ENCODE measurements at places on chromosomes 5 and 9.

GRCh38 chr9:98383758-98384157 lies 128.3 kb upstream of the TBC1D2 start:
- no peak for DNase-seq

DNA sequence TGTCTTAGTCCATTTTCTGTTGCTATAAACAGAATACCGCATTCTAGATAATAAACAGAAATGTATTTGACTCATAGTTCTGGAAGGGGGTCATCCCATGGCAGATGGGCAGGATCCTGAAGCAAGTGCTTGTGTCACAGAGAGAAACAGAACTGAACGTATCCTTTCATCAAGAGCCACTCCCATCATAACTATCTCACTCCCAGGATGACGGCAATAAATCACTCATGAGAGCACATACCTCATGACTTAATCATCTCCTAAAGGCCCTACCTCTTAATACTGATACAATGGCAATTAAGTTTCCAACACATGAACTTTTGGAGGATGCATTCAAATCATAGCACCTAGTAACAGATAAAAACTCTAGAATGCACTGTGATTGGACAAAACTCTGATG lies 142.9 kb downstream of the CAMK4 start:
- DNase-seq = no peak

DNA sequence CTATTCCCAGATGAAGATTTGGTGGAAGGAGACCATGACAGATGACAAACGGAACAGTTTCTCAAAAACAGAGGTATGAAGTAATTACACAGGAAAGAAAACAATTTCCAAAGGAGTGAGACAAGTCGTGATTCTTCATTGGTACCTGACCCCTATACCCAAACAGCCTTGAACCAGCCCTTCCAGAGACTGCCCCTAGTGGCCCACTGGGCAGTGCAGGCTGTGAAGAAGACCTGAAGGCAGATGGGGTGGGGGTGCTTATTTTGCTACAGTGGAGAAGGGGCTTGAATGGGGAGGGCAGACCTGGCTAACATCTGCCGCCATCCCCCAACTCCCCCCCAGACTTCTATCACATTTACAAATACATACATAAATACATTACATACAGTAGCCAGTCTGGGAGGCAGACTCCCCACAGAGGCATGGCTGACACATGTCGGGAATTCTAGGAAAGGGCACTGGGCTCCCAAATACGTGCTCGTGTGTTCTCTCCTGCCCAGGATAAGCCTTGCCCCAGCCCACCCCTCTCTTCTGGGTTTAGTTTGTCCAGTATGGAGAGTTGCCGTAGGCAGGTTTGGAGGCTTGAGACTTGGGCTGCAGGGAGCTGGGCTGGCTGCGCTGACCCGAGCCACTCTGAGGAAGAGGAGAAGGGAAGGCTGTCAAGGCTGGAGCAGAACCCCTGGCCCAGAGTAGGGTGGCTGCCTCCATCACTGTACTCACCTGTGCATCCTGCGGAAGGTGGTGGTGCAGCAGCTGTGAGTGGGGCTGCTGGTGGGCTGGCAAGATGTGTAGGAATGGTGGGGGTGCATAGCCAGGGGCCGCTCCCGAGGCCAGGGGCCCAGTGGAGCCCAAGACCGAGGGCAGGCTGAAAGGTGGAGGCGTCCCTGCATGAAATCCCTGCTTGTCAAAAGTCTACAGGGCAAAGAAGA lies 105.3 kb downstream of the UBE2R2 start:
- DNase-seq = no peak

- DNase-seq = no peak
Observed at GRCh38 chr9:136568288-136569081, 22.6 kb upstream of the NOTCH1 start.

DNA sequence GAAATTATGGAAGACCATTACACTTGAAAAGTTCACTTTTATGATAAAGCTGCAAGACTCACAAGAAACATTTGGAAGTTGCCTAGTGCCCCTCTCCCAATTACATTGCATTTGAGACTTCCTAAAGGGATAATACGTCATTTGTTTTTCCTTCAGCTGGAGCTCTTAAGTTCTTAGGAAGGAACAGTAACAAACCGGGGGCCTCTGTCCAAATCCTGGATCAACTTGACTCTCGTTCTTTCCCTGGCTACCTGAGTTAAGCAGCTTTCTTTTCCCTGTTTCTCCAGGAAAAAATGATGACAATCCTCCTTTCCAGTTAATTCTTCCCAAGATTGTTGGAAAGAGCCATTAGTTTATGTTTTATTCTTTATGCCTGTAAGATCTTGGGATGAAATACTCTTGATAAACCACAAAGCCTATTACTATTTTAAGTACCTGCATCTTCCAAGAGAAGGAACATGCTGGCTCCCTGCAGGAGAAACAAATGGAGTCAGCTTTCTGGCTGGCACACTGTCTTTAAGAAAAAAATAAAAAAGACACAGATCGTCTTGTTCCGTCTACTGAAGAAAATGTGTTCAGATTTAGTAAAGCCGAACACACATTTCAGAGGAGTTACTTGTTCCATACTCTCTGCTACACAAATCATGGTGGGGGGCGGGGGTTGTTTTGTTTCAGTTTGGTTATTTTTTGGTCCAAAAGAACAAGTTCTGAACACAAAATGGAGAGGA lies 297.9 kb downstream of the EFNA5 start:
- DNase-seq = no peak

- DNase-seq = no peak
Observed at GRCh38 chr9:135338546-135338945, 141.0 kb upstream of the PPP1R26 start.

GRCh38 chr9:96487029-96487396 lies 37.0 kb downstream of the HABP4 start:
- DNase-seq = no peak

GRCh38 chr5:157732596-157733262 lies 1.5 kb downstream of the THG1L start:
- no peak for DNase-seq

- DNase-seq = no peak
Observed at GRCh38 chr5:34447424-34447823, 208.7 kb upstream of the RAI14 start.

GRCh38 chr9:134212809-134213507 lies 48.6 kb upstream of the RNU6ATAC start:
- no peak for DNase-seq

DNA sequence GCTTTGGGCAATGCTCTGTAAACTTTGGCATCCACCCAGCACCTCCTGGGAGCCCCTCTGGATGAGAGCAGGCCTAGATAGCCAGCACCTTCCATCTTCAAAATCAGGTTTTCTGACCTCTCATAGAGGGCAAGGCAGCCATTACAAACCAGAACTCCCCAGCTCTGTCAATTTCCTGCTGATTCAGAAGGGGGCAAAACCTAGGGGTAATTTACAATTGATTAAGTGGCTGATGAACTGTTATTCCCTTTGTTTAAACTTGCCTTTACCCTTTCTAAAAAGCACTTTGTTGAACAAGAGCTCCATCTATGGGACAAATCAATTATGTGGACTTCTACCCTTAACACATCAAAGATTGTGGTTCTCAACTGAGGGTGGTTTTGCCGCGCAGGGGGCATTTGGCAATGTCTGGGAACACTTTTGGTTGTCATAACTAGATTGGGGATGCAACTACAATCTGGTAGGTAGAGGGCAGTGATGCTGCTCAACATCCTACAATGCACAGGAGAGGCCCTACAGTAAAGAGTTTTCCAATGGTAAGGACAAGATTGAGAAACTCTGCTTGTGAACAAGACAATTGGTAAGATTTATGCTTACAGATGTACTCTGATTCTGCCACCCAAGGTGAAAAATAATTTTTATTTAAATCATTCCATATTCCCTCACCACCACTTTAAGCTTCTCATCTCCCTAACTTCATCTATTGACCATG lies 184.1 kb downstream of the MARCHF11 start:
- no peak for DNase-seq

DNA sequence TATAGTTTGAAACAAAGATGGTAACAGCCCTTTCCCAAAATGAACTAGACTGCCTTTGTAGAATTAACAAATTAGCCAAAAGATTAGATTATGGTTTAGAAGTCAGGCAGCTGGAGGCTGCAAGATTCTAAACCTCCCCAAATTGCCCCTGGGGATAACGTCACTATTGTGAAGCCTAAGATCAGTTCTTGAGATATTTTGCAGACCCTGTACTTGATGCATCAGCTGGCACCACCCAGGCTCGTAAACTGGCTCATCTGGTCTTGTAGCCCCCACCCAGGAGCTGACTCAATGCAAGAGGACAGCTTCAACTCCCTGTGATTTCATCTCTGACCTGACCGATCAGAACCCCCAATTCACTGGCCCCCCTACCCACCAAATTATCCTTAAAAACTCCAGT lies 4.2 kb upstream of the SOWAHA start:
- DNase-seq = no peak

DNA sequence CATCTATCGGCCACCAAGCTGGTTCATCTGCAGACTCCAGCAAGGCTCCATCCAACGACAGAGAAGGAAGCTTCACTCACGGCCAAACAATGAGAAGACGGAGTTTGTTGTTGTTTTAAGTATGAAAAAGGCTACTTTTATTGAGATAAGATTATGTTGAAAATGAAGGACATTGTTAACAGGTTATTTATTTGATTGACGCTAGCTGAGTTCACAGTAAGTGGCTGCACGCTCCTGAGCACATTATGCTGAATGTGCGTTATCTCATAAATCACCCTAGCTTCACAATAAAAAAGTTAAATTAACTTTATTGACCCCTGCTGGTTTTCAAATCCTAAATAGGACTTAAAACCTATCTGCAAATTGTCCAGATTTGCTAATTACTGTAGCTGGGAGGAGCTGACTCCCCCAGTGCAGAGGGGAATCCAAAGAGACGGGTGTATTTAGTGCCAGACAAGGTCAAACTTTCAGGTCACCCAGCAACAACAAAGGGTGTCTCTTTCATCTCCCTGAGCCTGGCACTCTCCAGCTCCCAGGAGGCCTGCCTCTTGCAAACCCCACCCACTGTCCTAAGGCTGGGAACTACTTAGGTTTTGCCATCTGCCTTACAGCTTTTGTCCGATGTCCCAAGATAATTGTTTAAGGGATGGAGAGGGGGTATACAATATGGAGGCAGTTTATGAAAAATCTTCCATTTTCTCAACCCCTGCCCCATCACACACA lies 129.2 kb downstream of the ZDHHC21 start:
- no peak for DNase-seq

- no peak for DNase-seq
Observed at GRCh38 chr9:35712762-35713400, 19.1 kb downstream of the TLN1 start.

DNA sequence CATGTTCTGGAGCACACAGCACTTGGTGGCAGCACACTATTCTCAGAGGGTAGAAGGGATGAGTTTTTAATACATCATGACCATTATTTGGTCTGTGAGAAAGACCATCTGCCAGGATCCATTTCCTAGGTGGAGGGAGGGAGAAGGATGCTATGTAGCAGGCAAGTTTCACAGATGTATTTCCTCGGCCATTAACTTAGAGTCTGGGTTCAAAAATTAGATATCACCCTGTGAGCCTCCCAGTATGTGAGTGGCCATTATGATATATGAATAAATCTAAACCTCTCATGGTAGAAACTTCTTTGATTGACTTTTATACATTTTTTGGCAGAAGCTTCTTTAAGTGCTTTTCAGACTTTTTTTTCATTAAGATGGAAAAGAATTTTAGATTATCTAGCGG lies 133.9 kb downstream of the SREK1 start:
- no peak for DNase-seq

DNA sequence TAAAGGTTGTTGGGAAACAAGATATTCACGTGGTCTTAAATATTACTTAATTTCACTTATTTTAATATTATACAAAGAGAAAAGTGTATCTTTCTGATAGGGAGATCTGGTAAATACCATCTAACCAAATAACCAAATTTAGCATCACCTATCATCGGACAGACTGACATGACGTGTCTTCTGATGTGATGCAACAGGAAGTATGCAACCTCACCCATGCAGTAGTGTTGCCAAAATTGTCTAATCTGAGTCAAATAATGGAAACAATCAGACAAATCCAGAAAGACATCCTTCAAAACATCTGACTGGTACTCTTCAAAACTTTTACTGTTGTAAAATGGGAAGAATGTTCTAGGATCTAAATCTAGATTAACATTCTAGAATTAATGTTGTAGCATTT lies 148.0 kb downstream of the FGF1 start:
- DNase-seq = no peak

DNA sequence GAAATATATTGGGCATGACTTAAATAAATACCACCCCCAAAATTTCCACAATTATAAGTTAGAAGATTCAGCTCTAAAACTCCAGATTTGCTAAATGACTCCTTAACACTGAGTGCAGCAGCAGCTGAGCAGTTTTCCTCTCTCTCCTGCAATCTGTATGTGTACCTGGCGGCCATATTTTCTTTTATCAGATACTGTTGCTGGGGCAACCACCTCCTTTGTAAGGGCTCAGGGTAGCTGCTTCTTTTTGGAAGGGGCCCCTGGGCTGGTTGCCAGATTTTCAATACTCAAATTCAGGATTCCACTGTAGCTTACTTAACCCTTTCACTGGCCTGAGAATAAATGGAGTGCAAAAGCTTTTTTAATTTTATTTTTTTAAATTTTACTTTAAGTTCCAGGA lies 197.0 kb downstream of the TAF11L14 start:
- no peak for DNase-seq

- no peak for DNase-seq
Observed at GRCh38 chr9:6899274-6899673, 141.5 kb downstream of the KDM4C start.

- DNase-seq = no peak
Observed at GRCh38 chr5:169944115-169944514, 36.2 kb downstream of the INSYN2B start.

- no peak for DNase-seq
Observed at GRCh38 chr5:55467862-55468551, 66.8 kb downstream of the PLPP1 start.

DNA sequence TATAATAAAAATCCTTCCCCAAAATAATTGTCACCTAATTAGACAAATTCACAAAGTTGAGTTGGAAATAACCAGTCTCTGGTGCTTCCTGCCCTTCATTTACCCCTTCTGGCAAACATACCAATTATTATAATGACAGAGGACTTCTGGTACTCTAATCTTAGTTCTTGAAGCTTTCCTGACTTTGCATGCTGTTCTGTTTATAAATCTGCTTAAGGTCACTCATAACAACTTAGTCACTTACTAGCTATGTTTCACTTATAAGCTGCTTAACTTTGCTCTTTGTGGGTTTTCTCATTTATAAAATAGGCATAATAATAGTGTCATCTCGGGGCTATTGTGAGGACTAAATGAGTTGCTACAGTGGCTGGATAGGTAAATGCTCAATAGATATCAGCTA lies 446.5 kb downstream of the EFNA5 start:
- DNase-seq = peak; percentile 10

GRCh38 chr5:55989860-55990259 lies 4.9 kb downstream of the IL6ST start:
- DNase-seq = no peak

GRCh38 chr5:169636477-169637084 lies 494 bp upstream of the DOCK2 start:
- DNase-seq = no peak

GRCh38 chr5:120007598-120007997 lies 378.2 kb downstream of the FAM170A start:
- no peak for DNase-seq

DNA sequence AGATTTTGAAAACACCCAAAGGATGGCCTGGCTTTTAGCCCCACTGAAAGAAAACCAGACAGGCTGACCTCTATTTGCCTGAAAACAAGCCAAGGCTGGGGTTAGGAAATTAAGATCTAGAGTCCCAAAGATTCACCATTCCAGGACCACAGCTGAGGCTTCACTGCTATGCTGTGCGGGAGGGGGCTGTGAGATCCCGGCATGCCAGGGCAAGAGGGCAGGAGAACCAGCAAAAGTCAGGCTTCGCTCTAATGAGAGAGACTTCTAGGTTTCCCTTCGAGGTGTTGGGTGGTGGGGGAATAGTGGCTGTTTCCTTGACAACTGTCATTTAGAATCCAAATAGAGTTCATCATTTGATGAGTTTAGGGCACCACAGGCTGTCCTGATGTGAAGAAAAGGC lies 152.9 kb upstream of the NFIB start:
- DNase-seq = no peak
